NCI-H524 (cell line): ENCODE measurements at places on chromosomes 16 and 17.

DNA sequence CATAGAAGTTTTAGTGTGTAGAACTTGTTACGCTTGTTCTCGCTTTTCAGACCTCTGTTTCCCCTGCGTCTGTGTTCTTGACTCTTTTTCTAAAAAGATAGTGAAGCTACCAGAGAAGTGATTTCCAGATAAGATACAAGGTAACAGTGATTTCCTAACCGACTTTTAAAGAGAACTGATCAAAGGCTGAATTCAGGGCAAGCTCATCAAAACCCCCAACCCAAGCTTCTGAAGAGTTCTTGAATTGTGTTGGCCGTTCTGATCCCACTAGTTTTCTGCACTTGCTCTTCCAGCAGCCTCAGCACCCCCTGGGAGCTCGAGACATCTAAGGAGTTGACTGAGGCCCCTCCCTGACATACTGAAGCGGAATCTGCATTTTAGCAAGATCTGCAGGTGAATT, 12.7 kb upstream of the NSMCE1 start:
- no peak for DNase-seq

GRCh38 chr17:59149051-59149450, 5.9 kb downstream of the SKA2 start:
- no peak for DNase-seq

DNA sequence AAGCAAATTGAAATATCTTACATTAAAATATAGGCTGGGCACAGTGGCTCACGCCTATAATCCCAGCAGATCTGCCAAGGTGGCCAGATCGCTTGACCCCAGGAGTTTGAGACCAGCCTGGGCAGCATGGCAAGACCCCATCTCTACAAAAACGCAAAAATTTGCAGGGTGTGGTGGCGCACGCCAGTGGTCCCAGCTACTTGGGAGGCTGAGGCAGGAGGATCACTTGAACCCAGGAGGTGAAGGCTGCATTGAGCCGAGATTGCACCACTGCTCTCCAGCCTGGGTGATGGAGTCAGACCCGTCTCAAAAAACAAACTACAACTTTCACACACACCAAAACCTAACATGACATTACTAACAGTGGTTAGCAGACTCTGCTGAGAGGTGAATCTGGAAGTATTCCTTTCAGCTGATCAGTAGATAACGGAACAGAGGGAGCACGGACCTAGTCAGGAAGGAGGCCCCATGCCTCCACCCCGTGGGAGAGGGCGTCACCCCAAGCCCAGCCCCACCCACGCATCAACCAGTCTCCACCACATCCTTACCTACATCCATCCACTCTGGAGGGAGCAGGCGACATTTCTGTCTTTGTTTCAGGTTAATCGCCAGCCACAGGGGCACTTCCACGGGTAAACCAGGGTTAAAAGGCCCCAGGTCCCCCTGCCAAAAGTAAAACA, 1.7 kb downstream of the GINS2 start:
- DNase-seq = no peak

DNA sequence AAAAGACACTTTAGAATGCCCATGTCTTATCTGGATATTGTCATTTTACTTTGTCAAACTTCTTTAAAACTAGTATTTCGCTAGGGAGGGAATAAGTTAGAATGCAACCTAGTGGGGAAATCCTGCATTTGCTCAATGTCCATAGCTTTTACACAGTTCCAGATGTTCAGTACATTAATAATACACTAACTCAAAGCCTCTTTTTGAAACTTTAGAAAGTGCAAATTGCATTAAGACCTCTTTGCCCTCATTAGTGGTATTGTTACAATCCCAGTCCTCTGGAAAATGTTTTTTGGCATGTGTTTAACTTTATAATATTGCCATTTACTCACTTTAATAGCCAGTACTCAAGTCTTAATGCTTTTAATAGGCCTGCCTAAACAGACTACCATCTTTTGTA, 106.8 kb downstream of the BRIP1 start:
- no peak for DNase-seq

- no peak for DNase-seq
These were observed 26.6 kb upstream of the SLC13A2 start for GRCh38 chr17:28446716-28447395.

DNA sequence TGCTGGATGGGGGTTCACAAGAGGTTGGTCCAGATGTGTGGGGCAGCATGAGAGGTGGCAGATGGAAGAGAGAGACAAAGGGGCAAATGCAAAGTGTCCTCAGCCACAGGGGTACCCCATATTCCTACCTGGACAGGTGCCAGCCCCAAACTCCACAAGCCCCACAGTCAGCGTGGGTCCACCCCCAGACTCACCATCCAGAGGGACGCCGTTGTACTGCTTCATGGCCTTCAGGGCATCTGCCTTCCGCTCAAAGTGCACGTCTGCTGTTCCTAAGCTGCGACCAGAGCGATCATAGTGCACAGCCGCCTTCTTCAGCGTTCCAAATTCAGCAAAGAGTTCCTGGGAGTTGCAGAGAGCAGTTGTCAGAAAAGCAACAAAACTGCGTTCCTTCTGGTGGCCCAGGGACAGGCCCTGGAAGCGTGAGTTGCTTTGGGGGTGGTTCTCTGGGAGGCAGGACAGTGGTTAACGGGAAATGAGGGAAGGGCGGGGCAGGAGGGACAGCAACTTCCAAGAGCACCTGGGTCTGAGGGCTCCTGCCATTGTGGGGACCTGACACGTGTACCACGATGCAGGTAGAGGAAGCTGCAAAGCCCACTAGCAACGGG, 2.3 kb downstream of the ALYREF start:
- no peak for DNase-seq

GRCh38 chr16:17972460-17972943, 364.0 kb downstream of the NPIPA8 start:
- DNase-seq = peak; percentile 89

GRCh38 chr17:49130891-49131290, 1.7 kb upstream of the B4GALNT2 start:
- no peak for DNase-seq

- no peak for DNase-seq
These were observed 17.0 kb downstream of the BEAN1 start for GRCh38 chr16:66444049-66444481.

GRCh38 chr16:11140466-11140865, 115.5 kb downstream of the SOCS1 start:
- no peak for DNase-seq
